ENCODE measurements at places on chromosomes 1 and 21.
A peak's percentile ranks its signal among the peaks of the same experiment; 100 is the strongest.

- peak; percentile 42 for DNase-seq
Observed at GRCh38 chr1:183810121-183810520, 5.2 kb downstream of the RGL1 start.

- DNase-seq: no peak
Observed at GRCh38 chr1:33848205-33848937, 15.5 kb upstream of the HMGB4 start.

DNA sequence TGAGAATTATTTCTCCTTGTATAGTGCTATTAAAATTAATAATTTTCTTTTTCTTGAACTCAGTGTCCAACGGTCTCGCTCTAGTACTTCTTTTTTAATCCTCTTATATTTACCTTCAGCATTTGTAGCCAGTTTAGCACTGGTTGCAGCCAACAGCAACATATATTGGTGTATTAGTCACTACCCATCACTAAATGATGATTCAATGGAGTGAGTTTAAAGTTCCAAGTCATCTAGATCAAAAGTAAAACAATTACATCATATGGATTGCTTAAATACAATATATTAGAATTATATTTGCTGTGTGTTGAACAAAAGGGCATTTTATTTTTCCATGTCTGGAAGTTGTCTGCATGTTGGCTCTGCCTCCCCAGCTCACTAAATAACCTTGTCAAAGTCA, 591.8 kb downstream of the ADGRL2 start:
- DNase-seq: no peak

- no peak for DNase-seq
Observed at GRCh38 chr1:161706113-161706481, 932 bp upstream of the FCRLA start.

GRCh38 chr1:36089393-36090121, 865 bp downstream of the ADPRS start:
- DNase-seq: peak; percentile 39

- no peak for DNase-seq
Observed at GRCh38 chr1:157438146-157438545, 114.2 kb downstream of the FCRL5 start.
